Osteocyte (in vitro differentiated cells): ENCODE measurements at places on chromosomes 3 and 15.

GRCh38 chr15:48607846-48608245 is 37.7 kb downstream of the FBN1 start:
- no peak for DNase-seq

- DNase-seq: no peak
Measured at GRCh38 chr3:177596248-177596815, 399.1 kb upstream of the TBL1XR1 start.

GRCh38 chr15:82808634-82809041 is 790 bp upstream of the WHAMM start:
- DNase-seq: no peak

- DNase-seq: no peak
Measured at GRCh38 chr3:165503825-165504224, 307.6 kb upstream of the SLITRK3 start.

DNA sequence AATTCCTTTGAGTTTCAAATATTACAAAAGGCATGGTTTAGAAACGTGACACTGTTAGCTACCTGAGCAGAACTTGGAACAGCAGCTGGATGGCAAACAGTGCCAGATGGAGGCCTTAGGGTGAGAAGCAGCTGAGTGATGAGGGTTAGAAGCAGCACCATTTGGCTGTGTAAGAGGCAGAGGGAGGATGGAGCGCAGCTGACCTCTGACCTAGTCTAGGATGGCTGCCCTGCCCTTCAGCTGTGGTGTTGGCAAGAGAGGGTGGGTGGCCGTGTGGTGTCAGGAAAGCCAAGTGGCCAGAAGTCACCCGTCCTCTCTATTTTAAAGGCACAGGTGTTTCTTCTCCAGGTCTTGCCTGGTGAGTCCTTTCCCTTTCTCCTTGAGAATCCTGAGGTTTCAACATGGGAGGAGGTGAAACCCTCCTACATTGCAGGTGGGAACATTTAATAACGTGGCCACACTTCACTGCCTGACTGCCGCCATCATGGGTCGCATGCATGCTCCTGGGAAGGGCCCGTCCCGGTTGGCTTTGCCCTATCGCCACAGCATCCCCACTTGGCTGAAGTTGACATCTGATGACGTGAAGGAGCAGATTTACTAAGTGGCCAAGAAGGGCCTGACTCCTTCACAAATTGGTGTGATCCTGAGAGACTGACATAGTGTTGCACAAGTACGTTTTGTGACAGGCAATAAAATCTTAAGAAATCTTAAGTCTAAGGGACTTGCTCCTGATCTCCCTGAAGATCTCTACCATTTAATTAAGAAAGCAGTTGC is 17.6 kb downstream of the BCL2L10 start:
- no peak for DNase-seq

DNA sequence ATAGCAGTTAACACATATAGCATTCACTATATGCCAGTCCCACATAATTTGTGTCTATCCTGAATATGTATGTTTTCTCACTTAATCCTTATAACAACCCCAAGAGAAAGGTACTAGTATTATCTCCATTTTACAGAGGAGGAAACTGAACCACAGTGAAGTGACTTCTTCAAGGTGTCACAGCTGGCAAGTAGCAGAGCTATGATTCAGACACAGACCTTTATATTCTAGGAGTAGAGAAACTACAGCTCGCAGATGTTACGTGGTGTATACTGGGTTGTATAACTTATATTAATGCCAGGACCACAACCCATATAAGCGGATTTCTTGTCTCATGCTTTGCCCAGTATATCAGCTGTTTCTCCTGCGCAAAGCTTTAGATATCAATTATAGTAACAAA is 29.5 kb upstream of the ICE2 start:
- no peak for DNase-seq
